ENCODE measurements at places on chromosomes 5 and 9.

DNA sequence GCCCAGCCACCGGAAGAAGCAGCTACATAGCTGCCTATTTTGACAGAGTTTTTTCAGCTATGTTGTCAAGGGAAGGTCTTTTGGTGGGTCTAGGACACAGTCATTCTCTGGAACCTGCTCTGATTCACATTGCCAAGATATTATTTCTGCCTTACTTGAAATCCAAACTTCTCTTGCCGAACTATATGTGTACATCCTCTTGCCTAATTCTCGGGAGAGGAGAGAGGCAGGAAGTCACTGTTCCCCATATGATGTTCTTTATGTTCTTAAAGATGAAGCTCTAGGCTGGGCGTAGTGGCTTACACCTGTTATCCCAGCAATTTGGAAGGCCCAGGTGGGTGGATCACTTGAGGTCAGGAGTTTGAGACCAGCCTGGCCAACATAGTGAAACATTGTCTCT is 8.6 kb downstream of the TMEM252 start:
- no peak for DNase-seq

GRCh38 chr5:65197531-65198455 is 283.9 kb downstream of the ADAMTS6 start:
- DNase-seq: no peak

DNA sequence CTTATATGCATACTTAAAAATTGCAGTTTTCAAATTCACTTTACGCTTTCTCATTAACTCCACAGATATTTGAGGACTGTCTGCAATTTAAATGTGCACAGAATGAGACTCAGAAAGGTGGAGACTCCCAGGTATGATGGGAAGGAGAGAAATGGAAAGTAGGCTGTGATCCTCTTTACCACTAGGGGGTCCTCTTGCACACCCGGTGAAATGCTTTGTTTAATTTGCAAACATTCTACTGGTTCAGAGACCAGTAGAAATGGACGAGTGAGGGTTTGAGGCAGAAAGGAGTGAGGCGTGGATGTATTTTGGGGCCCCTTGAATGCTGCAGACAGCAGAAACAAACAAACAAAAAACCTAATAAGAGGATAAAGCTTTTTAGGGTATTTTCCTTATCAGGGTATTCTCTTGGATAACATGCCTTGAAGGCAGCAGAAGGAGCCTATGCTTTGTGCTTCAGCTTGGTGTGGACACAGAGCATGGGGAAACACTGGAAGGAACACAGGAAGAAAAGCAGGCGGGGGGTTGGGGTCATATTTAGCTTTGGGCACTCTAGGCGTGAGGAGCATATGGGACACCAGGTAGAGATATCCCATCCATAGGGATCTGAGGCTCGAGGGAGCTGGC is 410.1 kb downstream of the DMRT2 start:
- DNase-seq: no peak

GRCh38 chr5:132965120-132965519 is 1.7 kb upstream of the AFF4 start:
- no peak for DNase-seq

DNA sequence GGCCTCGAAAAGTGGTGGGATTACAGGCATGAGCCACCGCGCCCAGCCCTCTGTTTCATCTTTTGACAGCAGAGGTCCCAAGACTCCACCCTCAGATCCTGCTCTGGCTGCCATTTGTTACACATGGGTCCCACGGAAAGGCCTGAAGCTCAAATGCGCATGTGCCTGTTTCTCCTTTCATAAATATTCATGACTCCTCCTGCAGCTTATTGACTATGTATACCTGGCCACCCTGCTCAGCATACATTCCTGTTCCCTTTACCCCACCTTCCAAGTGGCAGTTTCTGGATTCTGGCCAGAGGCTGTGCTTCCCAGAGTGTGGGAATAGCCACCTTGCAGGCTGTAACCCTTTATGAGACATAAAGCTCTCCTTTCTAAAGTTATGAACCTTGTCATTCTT is 46.5 kb downstream of the AUH start:
- DNase-seq: no peak

GRCh38 chr5:28110781-28111180 is 1072.4 kb upstream of the CDH9 start:
- DNase-seq: no peak
